ENCODE measurements at places on chromosomes 7 and 10.

- DNase-seq: no peak
Observed at GRCh38 chr10:85421421-85421820, 945.2 kb downstream of the GRID1 start.

DNA sequence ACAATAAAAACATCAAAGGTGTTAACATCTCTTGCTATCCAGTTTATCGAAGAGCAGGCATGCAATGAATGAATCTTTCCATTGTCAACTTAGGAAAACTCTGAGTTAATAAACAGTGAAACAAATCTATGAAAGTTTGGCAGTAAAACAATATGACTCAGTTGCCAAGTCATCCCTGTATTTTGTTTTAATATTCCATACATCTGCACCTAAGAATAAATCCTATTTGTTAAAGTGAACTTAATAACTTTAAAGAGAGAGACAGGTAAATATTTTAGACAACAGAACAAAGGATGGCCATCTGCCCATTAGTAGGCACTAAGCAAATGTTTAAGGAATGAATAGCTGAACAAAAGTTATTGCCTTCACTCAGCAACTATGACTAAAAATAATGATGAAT lies 700.5 kb upstream of the CELF2 start:
- no peak for DNase-seq

GRCh38 chr10:73634421-73634820 lies 6.9 kb downstream of the MYOZ1 start:
- DNase-seq: no peak

- DNase-seq: no peak
Observed at GRCh38 chr7:1352656-1353271, 106.5 kb downstream of the MICALL2 start.

DNA sequence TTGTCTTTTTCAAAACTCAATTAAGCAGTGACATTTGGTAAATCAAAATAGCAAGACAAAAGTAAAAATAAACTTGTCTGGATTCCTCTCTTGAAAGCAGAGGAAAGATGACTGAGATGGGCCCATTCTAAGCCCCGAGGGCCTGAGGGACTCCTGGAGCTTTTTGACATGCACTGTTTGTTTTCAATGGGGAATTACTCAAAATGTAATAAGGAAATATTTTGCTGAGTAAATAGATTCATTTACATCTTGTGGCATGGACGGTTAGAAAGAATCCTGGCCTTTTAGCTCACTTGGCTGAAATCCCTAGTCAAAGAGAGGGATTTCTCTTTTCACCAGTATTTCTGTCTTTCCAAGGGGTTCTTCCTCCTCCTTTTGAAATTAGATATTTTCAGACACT lies 108.0 kb downstream of the MKX start:
- no peak for DNase-seq

Measured in CD4-positive, alpha-beta T cell treated with Interleukin-4 for 1 hour (primary cell).